GM03348 (cell line): ENCODE measurements at places on chromosomes 5 and 9.

DNA sequence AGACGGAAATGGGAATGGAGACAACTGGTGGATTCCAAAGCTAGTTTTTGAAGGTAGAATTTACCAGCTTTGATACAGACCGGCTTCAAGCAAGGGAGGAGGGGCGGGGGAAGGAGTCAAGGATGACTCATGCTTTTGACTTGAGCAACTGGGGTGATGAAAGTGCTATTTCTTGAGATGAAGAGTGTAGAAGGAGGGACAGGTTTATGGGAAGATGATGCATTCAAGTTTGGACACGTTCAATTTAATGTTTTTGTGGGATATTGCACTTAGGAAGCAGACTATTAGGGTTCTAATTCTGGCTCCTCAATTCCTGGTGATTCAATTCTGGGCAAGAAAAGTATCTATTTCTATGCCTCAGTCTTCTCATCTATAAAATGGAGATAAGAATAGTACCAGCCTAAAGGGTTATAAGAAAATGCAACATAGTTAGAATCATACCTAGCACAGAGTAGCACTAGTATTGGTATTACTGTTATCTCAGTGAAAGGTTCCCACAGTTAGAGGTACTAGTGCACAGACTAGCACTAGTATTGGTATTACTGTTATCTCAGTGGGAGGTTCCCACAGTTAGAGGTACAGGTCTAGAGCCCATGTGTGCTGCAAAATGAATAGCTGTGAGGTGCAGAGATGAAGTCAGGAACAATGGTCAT, 4.6 kb downstream of the NIPAL4 start:
- DNase-seq: peak; percentile 87

DNA sequence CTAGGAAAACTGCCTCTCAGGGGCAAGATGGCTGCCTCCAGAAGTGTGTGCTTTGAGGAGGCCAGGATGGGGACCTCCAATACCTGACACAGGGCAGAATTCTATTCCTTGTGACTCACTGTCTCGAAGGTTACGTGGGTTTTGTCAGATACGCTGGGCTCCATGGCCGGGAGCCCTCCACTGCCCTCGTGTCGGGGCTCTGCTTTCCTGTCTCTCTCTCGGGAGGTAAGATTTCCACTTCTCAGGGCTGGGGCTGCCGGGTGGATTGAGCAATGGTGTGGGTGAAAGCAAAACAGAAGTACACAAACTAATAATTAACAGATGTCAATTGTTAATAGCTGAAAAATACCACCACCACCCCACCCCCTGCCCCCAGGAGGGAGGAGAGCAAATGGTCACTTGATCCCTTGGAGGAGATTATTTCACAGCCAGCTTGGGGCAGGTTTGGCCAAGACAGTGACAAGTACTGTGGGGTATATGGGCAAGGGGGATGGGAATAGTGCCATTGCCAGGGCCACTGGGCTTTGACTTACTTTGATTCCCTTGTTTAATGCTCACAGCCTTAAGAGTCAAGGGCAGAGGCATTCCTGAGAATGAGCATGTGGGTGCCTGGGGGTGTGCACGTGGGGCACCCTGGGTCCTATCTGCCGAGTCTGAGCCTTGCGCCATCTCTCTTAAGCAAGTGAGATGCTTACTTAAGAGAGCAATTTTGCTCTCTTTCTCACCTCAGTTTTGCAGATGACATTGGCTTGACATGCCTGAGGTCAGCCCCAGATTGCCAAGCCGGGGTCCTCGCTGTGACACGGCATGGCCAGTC, 28.8 kb upstream of the DAB2IP start:
- DNase-seq: peak; percentile 76

DNA sequence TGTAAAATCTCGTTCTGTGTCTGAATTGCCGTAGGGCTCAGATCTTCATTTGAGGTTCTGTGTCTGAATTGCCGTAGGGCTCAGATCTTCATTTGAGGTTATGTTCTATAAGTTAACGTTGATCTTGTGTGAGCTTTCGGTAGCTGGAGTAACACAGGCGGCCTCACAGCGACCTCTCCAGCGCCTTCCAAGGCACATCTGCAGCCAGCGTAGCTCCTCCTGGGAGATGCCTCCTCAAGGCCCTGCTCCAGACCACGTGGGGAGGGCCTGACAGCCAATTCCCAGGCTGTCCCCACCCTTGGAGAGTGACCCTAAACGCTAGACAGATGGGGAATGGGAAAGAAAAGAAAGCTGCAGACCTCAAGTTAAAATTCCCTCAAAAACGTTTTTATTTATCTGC, 8.7 kb upstream of the AHRR start:
- peak; percentile 41 for DNase-seq

GRCh38 chr9:136122425-136123383, 4.0 kb upstream of the TMEM250 start:
- DNase-seq: peak; percentile 87

GRCh38 chr9:82010711-82011110, 22.1 kb downstream of the SPATA31D1 start:
- no peak for DNase-seq

- no peak for DNase-seq
These were observed 214.6 kb upstream of the CCNH start for GRCh38 chr5:87627363-87627762.

GRCh38 chr9:124133727-124134126, 122.2 kb downstream of the LHX2 start:
- peak; percentile 74 for DNase-seq

DNA sequence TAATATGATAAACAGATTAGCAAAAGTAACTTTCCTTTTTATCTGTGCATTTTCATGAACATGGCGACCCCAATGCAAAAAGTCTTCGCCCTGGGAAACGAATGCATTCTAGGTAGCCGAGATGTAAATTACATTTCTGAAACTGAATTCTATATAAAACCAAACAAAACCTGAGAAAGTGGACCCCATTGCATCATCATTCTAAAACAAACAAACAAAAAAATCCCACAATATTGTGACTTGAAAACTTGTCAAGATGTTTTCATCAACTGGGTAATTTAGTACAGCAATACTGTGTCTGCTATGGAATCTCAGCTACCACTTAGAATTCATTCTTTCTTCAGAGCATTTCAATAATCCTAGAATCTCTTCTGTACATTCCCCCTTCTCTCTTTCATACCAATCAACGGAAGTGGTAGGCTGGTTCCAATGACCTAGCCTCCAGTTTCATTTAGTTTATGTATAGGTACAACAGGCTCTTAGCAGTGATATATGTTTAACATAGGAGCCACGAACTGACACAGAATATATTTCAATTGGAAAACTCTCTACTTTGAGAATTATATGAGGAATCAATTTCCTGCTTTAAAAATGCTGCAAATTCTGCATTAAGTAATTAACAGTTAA, 85.6 kb downstream of the FBXW11 start:
- DNase-seq: no peak

DNA sequence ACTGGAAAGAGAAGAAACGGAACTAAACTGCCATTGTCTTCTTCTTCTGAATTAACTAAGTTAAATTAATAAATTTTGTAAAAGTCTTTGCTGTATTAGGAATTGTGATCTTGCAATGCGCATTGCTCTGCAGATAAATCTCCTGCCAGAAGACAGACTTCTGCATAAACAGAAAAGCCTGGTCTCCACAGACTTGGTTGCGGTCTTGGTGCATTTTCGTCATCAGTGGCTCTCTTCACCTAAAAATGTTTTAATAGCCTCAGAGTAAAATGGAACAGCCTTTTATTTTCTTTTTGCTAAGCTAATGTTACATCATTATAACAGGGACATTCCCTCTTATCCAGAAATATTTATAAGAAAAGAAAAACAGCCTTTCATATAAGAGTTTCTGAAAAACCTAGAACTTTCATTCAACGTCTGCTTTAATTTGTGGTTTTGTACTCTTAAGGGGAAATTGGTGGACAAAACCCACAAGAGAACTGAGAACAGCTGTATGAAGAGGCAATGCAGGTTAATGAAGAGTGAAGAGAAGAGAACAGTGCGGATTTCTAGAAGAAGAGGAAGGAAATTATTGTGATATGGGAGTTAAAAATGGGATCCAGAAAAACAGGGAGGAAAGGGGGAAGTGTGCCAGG, 10.1 kb downstream of the IFNA5 start:
- no peak for DNase-seq

- peak; percentile 11 for DNase-seq
These were observed 217.8 kb upstream of the TLE4 start for GRCh38 chr9:79353856-79354520.

DNA sequence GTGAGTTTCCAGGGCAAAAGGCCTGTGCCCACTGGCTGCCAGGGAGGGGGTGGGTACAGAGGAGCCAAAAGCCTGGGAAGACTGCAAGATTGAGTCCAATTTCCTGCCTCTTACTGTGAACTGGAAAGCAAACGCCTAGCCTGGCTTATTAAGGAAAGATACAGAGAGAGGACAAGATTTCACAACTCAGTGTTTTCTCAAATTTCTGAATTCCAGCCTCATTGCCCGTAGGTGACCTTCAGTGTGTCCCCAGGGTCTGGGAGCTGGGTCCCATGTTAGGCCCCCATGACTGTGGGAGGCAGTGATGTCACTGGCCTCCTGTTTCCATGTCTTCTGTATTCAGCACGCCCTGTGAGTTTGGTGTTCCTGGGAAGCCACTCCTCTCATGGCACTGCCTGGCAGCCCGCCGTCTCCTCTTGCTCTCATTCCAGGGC, 60.6 kb upstream of the PTPN3 start:
- no peak for DNase-seq

DNA sequence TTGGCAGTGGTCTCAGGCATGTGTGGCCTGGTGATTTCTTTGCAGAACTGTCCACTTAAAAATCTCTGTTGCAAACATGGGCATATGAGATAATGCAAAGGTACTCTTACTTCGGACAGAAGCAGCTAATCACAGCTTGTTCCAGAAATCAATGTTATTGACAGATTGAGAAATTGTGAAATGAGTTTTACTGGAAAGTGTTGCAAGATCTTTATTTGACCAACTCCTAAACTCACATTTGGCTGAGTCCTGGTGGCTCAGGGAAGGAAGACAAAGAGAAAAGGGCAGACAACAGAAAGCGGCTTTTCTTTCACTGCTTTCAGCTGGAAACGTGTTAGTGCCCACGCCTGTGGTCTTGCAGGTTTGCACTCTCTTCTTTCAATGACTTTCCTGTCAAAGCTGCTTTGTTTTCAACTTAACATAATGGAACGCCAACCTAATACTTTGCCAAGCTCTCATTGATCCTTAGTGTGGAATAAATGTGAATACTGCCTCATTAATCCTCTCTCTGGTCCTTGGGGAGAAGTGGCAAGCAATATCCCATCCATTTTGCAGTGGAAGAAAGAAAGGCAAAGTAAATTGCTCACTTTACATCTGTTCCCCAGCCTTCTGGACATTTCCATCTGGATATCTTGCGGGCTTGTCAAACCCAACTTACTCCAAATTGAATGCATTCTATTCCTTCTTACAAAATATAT, 586.4 kb downstream of the LRRC70 start:
- no peak for DNase-seq

DNA sequence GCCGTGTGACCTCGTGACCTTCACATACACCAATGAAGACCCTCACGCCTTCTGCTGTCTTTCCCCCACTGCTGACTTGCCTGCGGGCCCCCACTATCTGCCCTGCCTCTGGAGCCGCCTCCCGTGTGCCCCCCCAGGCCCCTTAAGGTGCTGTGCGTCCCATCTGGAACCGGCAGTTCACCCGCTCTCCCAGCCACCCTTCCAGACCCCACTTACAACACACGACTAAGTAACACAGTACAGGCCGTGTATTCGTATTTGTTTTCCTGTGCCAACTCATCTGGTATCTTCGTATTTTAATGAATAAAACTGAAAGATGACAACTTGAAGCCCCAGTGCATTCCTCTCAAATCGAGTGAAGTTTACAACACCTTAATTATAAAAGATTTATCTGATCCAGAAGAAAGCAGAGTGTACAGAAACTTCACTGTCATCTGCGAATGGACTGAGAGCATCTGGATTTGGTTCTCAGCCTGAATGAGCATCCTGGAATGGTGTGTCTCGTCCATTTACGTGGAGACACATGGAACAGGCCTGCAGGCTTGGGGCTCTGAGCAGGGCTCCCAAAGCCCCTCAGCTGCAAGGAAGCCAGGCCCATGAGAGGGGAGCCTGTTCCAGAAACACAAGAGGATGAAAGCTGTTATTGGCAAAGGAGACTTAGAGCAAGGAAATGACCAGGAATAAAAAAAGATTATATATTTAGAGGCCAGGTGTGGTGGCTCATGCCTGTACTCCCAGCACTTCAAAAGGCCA, 21.9 kb upstream of the TERT start:
- DNase-seq: no peak

DNA sequence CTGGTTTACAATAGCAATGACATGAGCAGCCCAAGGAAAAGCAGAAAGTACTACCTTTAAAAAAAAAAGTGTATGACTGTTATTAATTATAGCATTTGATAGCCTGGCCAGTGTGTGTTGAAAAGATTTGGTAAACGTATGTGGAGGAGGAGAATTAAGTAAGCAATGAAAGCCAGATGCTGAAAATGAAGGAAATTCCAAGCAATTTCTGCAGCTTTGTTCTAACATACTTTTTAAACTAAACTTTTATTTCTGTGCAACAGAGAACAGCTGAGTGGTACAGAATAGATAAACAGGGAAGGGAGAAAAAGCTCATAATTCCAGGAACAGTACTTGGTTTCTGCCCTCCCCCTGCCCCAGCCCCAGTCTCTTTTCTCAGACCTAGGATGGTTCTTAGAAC, 252.6 kb downstream of the ADAMTSL1 start:
- DNase-seq: peak; percentile 60

DNA sequence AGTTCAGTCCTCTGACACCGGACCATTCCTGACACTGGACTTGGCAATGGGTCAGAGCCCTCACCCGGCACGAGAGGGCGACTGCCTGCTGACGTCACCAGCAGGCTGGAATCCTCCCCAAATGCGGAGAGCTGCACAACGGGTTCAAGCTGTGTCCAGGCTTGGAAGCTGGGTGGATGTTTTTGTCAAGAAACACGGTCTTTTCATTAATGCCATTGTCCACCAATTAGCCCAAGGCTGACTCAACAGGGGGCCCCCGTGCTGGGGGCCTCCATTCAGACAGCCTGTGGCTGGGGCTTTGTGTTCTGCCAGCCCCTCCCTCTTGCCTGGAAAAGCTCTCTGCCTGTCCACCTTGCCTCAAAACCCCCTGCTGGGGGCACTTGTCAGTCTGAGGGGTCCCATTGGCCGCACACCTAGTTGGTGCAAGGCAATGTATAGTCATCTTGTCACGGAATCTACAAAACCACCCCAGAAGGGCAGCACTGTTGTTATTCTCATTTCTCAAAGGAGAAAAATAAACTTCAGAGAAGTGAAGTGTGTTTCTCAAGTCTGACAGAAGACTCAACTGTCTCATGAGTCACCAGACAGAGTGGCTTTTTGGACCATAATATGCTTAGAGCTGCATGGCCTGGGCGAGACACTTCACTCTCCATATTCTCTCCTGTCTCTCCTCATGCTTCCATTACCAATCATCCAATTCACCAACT, 24.6 kb downstream of the NDUFA8 start:
- peak; percentile 43 for DNase-seq

- DNase-seq: no peak
These were observed 2.5 kb downstream of the TRIM32 start for GRCh38 chr9:116689486-116690032.

GRCh38 chr5:145750199-145750598, 84.9 kb downstream of the PRELID2 start:
- DNase-seq: peak; percentile 31

DNA sequence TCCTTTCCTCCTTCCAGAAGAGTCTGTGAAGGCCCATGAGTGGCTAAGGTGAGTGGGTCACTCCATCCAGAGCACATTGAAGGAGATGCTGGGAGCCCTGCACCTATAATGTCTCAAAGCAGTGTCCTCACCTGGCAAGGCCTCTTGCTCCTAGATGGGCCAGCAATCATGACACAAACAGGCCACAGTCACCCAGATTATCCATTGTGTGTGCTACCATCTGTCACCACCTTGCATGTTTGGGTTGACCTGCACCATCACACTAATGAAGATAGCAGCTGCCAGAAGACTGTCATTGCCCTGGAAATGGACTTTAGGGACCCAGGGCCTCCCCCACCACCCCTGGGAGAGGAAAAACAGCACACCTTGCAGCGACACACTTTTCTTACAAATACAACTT, 69.6 kb downstream of the GABBR2 start:
- DNase-seq: no peak
